ENCODE measurements at places on chromosomes 5 and 9.

DNA sequence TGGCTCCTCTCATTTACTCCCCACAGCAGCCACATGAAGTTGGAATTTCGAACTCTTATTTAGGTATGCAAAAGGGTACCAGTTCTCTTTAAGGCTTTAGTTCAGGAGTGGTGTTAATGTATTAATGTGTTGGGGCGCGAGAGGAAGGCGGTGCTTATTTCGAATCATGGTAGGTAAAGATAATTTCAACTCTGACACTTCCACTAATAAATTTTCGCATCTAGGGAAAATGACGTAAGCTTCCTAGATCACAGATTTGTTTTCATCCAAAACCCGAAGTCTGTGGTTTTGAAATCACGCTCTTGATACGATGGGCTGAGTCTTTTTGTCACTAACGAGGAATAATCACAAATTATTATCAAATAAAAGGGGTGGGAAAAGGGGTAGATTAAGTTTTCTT is 681 bp downstream of the PPWD1 start:
- no peak for DNase-seq

DNA sequence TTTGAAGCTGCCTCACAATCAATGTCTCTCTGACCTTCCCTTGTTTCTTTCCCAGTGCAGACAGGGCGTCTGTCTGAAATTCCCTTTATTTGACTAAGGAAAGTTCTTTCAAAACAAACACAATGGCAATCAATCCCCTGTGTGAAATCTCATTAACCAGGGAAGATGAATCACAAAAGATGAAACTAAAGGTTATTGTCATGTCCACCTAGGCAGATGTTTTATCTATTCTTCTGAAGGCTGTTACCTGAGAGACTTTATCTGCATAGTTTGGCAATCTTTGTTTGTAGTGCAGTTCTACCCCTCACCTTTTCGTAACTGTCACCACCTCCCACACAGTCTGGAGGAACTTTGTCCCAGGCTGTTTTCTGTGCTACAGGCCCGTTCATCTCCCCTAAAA is 217.5 kb upstream of the RIOK2 start:
- DNase-seq, result no peak

GRCh38 chr9:7336356-7337065 is 463.1 kb downstream of the DMAC1 start:
- no peak for DNase-seq

- no peak for DNase-seq
Measured at GRCh38 chr5:171633776-171634470, 151.7 kb upstream of the SMIM23 start.

DNA sequence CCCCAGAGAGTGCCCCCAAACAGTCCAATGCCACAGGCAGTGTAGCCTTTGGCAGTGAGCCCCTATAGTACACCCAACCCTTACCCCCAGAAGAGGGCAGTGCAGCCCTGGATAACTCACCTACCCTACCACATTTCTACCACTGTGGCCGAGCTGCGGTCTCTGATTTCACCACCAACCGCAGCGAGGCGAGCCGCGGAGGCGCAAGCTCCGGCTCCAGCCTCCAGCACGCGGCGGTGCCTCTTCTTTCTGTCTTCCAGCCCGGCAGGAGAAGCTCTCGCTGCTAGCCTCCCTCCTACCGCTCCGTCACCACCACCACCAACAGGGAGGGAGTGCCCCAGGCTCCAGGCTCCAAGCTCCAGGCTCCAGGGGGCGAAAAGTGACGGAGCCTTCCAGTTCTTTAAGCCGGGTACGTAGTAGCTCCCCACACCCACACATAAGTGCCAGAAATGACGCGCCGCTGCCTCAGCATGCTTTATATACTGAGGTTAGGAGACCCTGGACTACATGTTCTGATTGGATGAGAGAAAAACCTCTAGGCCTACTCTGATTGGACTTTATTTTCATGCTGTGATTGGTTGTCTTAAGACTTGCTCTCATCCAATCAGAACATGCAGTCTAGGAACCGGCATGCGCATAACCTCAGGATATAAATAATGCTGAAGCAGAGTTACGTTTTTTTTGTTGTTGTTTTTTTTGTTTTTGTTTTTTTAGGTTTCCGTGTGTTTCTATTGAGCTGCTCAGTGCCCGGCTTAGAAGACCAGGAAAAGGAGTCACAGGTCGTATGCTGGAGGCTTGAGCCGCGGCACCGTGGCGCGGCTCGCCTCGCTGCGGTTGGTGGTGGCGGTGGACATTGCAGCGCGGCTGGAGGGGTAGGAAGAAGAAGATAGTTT is at the start of gene PCAT7:
Gene PCAT7 (plus strand): TSS at position 645 of the 893 bp plus-strand sequence.
- DNase-seq, result no peak

DNA sequence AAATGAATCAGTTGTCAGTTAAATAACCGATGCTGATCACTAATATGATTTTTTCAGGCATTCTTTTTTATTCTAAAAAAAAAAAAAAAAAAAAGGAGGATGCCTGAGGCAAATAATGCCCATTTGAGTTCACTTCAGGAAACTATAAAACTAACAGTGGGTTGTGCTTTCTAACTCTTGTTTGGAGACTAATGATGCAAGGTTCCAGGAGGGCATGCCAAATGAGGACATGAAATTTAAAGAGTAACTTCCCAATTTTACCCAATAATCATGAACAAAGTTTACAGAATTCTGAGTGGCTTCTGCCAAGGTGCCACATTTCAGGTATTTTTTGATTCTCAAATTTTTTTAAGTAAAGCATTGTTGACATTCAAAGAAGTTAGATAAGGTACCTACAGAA is 41.0 kb downstream of the CEP120 start:
- no peak for DNase-seq

DNA sequence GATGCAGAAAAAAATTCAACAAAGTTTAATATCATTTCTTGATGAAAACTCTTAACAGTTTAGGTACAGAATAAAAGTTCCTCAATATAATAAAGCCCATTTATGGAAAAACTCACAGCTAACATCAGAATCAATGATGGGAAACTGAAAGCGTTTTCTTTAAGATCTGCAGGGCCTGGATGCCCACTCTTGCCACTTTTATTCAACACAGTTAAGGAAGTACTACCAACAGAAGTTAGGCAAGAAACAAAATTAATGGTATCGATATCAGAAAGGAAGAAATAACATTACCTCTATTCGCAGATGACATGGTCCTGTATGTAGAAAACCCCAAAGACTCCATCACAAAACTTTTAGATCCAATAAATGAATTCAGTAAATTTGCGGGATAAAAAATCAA is 542.4 kb upstream of the RGMB start:
- DNase-seq, result no peak

- DNase-seq, result no peak
Measured at GRCh38 chr9:90423661-90424193, 218.9 kb downstream of the DIRAS2 start.

GRCh38 chr5:181199881-181200638 is 4.9 kb downstream of the TRIM7 start:
- DNase-seq, result no peak

DNA sequence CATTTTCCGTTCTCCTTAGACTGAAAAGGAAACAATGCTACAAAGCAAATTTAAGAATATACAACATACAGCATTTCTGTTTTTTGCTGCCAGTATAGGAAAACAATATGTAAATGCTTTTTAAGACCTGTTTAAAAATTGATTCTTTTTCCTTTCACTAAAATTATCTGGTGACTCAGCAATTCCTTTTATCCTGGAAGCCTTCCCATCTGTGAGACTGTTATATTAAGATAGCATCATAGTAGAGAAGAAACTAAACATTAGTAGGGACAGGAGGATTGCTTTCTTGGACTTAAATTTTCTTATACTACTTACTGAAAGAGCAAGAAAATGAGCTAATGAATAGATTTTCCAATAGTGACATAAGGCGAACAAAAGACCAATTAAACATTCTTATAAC is 30.0 kb upstream of the GPR21 start:
- DNase-seq, result no peak

- DNase-seq, result no peak
Measured at GRCh38 chr5:171762021-171762608, 23.5 kb upstream of the SMIM23 start.

Measured in Right ventricle myocardium inferior (tissue), 1 donor.